Smooth muscle cell of the brain vasculature (primary cell): ENCODE measurements at places on chromosomes 6 and 20.
A peak's percentile ranks its signal among the peaks of the same experiment; 100 is the strongest.

DNA sequence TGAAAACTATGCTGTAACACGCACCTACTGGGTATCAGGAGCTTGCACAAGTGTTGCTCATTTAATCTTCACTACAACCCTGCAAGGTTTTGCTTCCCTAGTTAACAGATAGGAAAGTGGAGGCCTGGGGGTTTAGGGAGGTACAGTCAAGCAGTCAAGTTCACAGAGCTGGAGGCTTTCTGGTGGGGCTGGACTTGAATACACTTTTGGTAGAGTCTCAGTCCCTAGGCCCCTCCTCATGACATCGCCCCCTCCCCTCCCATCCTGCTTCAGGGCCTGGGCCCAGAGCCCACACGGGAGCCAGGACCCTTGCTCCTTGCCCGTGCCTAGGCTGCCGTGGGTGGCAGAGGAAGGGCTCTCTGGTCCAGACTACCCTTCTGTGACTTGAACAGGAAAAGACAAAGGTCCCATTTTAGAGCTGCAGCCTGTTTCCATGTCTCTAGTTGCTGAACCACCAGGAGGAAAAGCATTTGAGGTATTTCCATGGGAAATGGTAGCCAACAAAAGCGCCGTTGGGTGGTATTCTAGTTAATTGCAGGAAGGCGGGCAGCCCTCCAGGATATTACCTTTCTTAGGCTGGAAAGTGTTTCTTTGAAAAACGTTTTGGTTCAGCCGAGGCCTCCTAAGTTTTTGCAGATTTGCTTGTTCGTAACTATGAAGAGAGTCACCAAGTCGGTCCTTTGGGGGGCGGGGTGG, 84.9 kb downstream of the CDC5L start:
- no peak for DNase-seq

- no peak for DNase-seq
These were observed at the start of gene SYNE1 for GRCh38 chr6:152637296-152638047. Gene SYNE1, minus strand, starts transcription at chr6:152637362. Its CDS starts 9,031 bp downstream, at chr6:152628331.

DNA sequence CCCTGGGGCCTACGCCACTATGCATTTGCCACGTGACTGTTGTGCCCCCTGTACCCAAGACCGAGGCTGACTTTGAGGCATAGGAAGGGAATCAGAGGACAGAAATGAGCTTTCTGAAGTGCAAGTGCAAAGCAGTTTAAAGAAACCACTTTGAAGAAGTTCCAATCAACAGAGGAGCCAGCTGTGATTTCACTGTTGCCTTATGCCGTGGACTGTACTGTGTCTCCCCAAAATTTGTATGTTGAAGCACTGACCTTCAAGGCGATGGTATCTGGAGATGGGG, 111.1 kb downstream of the JPH2 start:
- no peak for DNase-seq

DNA sequence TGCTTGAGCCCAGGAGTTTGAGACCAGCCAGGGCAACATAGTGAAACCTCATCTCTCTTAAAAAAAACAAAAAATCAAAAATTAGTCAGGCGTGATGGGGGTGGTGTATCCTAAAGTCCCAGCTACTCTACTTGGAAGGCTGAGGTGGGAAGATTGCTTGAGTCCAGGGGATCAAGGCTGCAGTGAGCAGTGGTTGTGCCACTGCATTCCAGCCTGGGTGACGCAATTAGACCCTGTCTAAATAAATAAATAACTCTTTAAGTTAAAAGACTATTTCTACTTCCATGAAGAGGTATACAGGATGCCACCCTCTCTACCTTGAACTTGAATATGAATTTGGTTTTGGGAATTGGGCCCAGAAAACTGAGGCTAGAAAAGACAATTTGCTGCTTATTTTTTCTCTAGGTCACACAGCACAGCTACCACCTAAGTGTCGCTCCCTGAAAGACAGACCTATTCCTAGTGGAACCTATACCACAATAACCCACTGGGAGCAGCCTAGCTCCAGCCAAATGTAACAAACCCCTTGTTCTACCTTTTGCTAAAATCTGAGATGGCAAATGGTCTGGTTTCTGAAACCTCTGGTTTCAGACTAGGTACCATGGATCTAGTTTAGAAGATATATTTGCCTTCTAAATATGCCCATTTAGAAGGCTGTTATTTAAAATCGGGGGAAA, 35.2 kb downstream of the HMGCLL1 start:
- no peak for DNase-seq

DNA sequence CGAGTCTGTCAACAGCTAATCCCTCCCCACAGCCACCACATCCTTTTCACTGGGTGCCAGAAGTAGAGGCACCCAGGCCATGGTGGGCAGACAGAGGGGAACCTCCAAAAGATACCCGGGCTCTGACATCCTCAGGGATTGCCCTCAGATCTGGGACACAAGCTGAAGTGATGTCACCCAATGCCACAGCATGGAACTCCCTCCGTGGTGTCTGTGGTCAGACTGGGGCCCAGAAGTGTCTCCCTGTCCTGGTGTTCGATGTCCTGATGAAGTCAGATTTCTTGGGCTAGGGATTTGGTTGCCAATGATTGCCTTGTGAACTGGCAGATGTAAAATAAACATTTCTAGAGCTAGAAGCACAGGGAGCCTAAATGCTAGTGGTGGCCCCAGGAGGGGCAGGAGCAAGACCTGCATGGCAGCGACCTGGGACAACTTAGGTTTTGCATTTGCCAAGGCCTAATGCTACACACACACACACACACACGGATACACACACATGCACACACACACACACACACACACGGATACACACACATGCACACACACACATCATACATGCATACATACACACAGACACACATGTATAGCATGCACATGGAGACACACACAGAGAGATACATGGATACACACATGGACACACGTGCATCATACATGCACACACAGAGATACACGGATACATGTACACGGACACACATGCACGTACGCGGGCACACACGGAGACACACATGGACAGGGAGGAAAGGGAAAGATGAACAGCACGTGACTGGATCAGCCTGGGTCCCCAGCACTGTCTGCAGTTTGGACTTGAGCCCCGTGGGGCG, 221.0 kb downstream of the NFATC2 start:
- DNase-seq = no peak

- peak; percentile 55 for DNase-seq
These were observed 164.9 kb upstream of the SASH1 start for GRCh38 chr6:148177589-148178233.

GRCh38 chr6:93454533-93454932, 35.2 kb upstream of the EPHA7 start:
- DNase-seq = no peak
